NCI-H526 (cell line): ENCODE measurements at places on chromosomes 4 and X.

- no peak for DNase-seq
Measured at GRCh38 chrX:153414856-153415510, 3.7 kb downstream of the ZFP92 start.

GRCh38 chr4:123403080-123403604 lies 6.5 kb downstream of the SPRY1 start:
- no peak for DNase-seq

- no peak for DNase-seq
Measured at GRCh38 chrX:41677183-41678060, 11.4 kb upstream of the GPR34 start.

- peak; percentile 46 for DNase-seq
Measured at GRCh38 chr4:25767877-25768725, 94.7 kb downstream of the SEL1L3 start.

- DNase-seq = no peak
Measured at GRCh38 chr4:140790765-140791164, 34.6 kb upstream of the TBC1D9 start.

GRCh38 chr4:112213856-112214255 lies 17.7 kb upstream of the AP1AR start:
- DNase-seq = no peak

DNA sequence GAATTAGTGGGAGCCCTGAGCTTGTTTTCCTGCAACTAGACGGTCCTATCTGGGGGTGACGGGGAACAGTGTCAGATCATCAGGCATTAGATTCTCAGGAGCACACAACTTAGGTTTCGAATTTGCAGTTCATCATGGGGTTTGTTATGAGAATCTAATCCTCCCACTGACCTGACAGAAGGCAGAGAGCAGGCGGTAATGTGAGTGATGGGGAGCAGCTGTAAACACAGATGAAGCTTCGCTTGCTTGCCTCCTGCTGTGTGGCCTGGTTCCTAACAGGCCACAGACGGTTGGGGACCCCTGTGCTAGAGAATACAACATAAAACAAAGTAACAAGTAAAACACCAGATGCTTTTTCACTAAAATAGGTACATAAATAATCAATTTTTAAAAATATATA lies 86.2 kb upstream of the BLTP1 start:
- DNase-seq = no peak

DNA sequence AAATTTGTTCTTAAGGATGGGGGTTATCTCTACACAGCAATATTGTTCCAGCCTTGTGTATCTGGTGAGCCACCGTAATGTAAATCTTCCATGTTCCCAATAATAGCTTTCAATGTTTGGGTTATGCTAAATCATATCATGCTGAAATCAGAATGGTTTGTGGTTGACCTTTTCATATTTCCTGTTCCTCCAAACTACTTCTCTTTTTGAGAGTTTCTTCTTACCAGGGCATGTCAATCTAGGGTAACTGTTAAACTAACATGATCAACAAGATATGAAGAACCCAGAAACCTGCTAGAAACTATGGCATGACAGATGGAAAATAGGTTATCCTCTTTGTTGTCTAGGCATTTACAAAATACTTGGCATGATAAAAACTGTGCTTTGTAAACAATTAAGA lies 22.0 kb downstream of the TNMD start:
- no peak for DNase-seq

DNA sequence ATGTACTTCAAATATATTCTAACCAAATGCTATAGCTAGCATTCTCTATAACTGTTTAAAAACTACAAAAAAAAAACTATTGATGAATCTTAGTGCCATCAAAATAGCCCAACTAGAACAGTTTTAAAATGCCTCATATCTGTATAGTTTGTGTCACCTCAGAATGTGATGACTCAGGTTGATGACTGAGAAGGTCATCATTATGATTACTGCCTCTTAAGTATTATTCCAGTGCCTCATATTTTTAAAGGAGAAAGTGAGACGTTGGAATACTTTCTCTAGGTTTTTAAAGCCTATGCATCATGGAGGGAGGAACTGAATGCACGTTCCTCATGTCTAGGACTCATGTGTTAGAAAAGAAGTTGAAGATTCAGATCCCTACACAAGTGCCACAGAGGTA lies 88.2 kb downstream of the TMA16 start:
- no peak for DNase-seq

DNA sequence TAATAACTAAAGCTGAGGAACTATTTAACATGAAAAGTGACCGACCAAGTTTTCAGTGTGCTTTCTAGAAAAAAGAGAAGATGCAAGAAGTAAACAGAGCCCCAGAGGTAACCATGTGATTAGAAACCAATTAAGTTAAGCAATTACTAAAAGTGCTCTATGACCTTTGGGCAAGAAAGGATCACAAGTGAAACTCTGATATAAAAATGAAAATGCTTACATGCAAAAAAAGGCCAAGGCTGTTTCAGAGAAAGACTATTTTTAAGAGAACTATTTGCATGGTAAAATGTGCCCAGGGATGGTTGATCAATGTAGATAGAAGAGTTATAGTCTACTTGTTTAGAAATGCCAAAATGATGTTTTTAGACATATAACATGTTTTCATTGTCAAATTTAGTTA lies 22.0 kb downstream of the KLHL15 start:
- no peak for DNase-seq

GRCh38 chr4:125461676-125462363 lies 147.1 kb downstream of the FAT4 start:
- DNase-seq = no peak

DNA sequence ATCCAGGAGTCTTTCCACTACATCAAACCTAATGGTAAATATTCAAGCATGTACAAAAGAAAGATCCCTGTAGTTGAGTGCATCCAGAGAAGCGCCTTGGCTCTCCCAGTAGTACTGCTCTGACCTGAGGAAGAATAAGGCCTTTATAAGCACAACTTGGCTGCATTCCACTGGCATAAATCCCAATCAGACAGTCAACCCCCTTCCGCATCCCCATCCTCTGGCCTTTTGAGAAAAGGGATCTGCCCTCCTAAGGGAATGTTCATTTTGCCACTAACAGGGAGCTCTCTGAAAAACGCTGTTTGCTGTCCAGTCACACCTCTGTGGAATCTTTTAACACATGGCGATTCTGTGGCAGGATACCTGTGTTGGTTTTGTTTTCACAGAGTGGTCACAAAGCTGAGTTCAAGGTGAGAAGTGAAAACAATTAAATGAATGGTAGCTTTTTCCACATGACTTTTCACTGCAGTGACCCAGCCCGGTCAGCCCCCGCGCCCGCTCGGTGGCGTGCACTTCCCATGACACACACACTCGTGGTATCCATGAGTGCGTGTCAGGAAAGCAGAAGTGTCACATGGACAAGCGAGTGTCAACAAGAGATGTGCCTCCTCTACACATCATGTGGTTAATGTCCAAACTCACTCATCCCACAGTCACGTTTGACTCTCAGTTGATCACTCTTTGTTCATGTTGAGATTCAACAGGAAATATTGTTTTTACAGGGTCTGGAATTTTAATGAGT lies 112.2 kb upstream of the ENPP6 start:
- DNase-seq = no peak

GRCh38 chr4:150462743-150463142 lies 119.2 kb upstream of the MAB21L2 start:
- no peak for DNase-seq

GRCh38 chr4:174631901-174632758 lies 109.8 kb upstream of the HPGD start:
- no peak for DNase-seq

GRCh38 chr4:15920723-15921591 lies 17.6 kb downstream of the FGFBP1 start:
- no peak for DNase-seq

GRCh38 chr4:15918484-15919129 lies 19.9 kb downstream of the FGFBP1 start:
- DNase-seq = no peak

- DNase-seq = no peak
Measured at GRCh38 chrX:29662101-29662500, 553.3 kb upstream of the MAGEB2 start.

DNA sequence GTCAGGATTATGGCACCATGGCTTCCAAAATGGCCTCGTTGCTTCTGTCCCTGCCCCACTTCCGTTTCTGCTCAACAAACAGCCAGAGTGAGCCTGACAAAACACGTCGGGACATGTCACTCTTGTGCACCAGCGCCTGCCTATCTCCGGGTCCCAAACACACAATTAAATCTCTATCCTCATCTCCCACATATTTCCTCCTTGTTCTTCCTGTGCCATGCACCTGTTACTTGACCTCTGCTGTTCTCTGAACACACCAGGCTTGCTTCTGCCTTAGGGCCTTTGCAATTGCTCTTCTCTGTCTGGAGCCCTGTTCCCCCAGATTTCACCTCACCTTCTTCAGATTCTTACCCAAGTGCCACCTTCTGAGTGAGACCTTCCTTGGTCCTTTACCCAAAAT lies 12.7 kb upstream of the CD38 start:
- no peak for DNase-seq

- DNase-seq = no peak
Measured at GRCh38 chr4:138056541-138056940, 185.6 kb downstream of the SLC7A11 start.

DNA sequence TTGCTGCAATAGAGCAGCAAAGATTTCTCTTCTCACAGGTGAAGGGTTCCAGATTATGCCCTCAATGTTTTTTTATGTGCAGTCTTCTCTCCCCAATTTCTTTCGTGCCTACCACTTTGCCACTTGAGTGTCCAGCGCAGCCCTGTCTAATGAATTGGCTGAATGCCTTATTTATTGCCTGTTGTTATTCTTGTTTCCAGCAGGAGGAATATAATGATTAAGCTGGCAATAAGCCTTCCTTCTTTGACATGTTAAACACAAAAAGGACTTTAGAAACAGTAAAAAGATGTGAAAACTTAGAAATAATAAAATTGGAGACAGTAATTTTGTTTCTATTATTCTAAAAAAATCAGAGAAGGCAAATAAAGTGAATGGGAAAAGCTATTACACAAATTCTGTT lies 34.6 kb upstream of the FRAS1 start:
- no peak for DNase-seq

- no peak for DNase-seq
Measured at GRCh38 chrX:73963682-73964081, 340.3 kb upstream of the ZCCHC13 start.

DNA sequence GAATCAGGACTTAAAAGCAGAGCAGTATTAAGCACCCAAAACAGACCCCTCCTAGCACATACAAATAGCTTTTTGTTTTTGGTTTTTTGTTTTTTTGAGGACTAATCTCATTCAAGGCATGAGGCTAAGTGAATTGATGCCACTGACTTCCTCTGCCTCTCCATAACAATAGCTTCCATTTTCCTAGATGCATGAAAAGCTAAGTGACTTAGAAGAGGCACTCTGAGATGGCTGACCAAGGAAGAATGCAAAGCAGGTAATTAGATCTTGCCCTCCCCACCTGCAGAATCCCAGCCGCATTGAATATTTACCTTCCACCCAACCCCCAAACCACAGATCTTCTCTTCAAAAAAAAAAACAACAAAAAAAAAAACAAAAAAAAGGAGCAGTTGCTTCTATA lies 7.4 kb upstream of the KDR start:
- no peak for DNase-seq

DNA sequence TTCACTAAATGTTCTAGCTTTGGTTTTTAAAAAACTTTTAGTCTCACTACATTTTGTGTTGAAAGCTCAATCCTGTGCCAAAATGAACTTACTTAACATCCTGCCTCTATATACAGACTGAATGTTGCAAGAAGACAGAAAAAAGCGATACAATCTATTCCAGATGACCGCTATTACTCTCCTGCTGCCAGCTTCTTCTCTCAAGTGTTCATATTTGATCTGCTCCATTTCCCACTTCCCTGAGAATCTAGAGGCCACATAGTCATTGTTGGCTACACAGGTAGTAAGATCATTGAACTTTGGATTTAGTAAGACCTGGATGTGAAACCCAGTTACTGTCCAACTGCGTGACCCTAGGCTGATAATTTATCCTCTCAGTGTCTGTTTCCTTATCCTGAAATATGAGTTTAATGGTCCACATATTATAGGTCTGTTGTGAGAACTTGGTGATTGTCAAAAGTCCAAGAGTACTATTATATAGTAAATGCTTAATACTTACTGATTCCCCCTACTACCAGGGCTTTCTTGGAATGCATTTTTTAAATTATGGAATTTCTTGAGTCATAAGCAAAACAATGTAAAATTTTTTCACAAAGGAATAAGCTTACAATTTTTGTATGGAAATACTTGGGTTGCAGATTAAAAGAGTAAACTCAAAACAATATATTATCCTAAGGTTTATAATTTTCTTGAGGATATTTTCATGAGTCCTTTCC lies 976.8 kb upstream of the ADGRL3 start:
- no peak for DNase-seq

DNA sequence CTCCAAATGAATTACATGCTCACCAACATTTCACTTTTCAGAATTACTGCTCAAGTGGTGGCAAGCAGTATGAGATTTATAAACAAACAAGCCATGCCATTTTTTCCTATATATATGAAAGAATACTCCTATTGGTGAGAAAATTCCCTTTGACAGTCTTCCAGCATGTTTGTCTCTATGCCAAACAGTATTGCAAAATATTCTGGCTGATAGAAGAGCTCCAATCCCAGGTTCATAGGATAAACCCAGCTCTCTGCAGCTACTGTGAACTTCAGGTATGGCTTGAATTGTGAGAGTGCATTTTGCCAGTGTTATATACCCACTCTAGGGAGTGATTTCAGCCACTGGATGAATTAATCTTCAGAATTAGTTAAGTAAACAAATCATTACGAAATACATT lies 108.8 kb downstream of the MAGEC2 start:
- no peak for DNase-seq

- DNase-seq = peak; percentile 25
Measured at GRCh38 chr4:184288451-184289178, 70.9 kb upstream of the ENPP6 start.
